ENCODE measurements at places on chromosomes 13 and 19.

DNA sequence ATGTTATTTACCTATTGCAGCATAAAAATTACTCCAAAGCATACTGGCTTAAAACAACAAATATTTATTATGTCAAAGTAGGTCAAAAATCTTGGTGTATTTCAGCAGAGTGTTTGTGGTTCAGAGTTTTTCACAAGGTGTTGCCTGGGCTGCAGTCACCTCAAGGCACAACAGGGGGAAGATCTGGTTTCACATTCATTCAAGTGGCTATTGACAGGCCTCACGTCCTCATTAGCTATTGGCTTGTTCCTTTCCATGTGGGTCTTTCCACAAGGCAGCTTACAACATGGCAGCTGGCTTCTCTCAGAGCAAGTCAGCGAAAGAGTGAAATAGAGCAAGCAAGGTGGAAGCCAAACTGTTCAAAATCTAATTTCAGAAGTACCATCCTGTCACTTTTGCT is 602.9 kb downstream of the OLFM4 start:
- no peak for DNase-seq

- no peak for DNase-seq
Observed at GRCh38 chr13:101594936-101595335, 142.5 kb downstream of the ITGBL1 start.

DNA sequence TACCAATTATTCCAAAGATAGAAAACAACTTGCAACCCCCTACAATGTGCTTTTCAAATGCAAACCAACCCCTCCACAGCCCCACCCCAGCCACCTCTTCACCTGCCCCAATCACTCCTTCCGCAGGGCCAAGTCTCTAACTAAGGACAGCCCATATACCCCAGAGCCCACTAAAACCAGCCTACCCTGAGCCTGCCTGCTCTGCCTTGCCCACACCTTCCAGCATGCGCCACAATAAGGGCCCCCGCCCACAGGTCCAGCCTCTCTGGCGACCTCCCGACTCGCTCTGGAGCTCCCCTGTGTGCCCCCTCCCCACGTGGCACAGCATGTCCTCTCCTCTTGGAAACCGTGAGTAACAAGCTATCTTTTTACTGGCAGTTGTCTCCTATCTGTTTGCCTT is 42.8 kb upstream of the MEDAG start:
- DNase-seq: no peak

- DNase-seq: no peak
Observed at GRCh38 chr13:43872181-43872580, 7.4 kb downstream of the CCDC122 start.

GRCh38 chr13:57666131-57666953 is 34.8 kb downstream of the PCDH17 start:
- no peak for DNase-seq

GRCh38 chr19:19587771-19588170 is 30.7 kb downstream of the PBX4 start:
- no peak for DNase-seq

- no peak for DNase-seq
Observed at GRCh38 chr19:35889370-35890112, 10.8 kb downstream of the NFKBID start.

DNA sequence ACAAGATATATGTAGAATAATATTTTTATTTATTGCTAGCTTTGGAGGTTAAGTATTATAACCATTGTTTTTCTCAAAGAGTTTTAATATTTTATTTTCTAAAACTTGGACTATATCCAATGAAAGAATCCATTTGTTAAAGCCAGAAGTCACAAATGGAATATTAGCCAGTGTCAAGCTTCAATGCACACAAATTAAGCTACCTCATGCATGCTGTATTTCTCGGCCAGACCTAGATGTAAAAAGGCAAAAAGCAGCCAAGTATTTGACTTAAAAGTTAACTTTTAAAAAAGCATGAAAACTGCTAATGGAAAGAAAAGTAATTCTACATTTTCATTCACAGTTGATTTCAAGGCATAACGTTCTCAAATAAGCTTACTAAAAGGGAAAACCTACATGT is 160.0 kb upstream of the ATXN8OS start:
- DNase-seq: no peak

DNA sequence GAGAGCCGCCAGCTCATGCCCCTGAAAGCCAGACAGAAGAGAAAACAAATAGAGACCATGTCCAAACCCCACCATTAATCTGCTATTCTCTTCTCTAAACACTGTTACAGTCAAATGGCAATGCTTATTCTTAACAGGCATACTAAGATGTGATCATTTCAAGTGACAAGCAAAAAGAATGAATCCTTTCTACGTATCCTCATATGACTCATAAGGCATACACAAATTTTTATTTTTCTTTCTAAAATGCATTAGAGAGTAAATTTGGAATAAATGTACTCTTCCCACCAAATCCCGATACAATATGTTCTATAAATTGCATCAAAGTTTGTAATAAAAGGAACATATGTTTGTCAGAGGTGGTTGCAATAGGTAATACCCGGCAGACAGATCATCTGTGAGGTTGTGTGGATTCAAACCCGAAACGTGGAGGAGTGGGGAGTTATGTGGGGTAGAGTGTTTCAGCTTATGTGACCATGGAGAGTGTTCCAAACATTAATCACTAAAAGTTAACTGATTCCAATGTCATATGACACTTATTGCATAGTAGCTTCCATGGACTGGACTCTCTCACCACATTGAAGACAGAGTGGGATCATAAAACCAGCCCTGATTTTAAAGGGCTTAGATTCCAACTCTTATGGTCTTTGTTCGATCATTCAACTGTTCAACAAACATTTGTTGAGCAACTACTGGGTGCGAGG is 213.1 kb downstream of the DCLK1 start:
- no peak for DNase-seq

GRCh38 chr13:85651440-85651839 is 147.8 kb downstream of the SLITRK6 start:
- DNase-seq: no peak

GRCh38 chr13:31119966-31120700 is 41.6 kb downstream of the HSPH1 start:
- no peak for DNase-seq

DNA sequence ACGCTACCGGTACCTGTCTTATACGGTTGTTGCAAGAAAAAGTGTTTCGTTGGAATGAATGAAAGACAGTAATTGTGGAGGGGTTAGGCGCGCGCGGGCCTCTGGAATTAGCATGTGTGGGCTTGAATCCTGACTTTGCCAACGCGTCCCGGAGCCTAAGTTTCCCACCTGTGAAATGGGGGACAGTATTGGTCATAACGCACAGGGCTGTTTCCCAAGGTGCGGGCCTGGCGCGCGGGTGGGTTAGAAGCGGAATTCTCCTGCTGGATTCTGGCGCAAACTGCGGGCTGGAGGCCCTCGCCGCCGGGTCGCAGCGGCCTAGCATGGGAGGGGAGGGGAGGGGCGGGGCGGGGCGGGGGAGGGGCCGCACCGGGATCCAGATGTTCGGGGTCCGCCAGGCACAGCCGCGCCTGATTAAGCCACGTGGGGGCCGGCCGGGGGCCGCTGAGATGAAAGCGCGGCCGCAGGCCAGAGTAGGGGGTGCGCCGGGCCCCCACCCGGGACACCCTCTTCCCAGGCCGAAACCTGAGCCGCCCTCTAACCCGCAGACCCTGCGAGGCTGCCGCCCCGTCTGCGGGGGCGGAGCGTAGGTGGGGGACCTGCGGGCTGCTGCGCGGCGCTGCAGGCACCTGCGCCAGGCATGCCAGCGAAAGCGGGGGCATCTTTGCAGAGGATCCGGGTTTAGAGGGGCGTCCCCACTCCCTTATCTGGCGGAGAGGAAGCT is 1.2 kb upstream of the TMEM59L start:
- no peak for DNase-seq

DNA sequence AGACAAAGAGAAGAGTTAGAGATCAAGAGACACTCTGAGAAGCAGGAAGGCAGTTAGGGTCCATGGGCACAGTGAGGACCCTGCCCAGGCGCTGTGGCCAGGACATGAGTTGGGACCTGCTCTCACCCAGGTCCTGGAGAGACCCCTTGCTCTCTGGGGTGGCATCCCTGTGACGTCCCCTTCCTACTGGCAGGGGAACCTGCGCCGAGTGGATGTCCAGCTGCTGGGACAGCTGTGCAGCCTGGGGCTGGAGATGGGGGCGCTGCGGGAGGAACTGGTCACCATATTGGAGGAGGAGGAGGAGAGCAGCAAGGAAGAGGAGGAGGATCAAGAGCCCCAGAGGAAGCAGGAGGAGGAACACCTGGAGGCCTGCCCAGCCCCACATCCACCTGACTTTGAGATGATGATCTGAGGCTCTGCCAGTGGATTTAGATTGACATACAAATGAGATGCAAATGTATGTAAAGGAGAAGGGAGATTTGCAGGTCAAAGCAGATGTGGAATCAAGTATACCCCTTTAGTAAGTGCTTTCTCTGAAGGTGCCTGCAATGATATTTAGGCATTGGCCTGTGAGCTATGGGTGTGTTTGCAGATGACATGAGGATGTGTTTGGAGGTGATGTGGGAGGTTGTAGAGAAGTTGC is 978 bp downstream of the ERICH4 start:
- DNase-seq: no peak

GRCh38 chr13:64680739-64681138 is 2549.4 kb downstream of the PCDH9 start:
- no peak for DNase-seq

- no peak for DNase-seq
Observed at GRCh38 chr19:50053119-50053518, 27.3 kb downstream of the ZNF473 start.

DNA sequence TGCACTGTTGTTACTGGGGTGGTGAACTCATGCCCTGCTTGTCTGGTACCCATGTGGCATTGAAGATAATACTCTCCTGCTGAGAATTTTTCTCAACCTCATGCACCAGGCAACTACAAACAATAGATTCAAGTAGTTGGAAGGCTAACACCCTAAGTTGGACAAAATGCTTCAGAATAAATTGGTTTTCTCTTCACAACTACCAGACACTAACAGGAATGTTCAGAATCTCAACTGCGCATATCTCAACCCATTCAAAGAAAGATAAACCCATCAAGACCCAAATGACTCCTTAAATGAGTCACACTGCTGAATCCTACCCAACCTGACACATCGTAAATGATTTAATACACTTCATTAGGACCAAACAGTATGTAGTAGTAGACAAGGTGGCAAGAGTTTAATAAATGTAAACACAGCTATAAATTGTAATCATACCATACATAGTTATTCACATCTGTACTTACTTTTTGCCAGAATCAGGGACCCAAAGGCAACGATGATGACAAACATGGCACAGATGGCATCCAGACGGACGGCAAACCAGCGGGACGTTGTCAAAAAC is 227.4 kb downstream of the ABCC4 start:
- DNase-seq: no peak

GRCh38 chr19:18227781-18228271 is 1.6 kb upstream of the PDE4C start:
- DNase-seq: no peak

DNA sequence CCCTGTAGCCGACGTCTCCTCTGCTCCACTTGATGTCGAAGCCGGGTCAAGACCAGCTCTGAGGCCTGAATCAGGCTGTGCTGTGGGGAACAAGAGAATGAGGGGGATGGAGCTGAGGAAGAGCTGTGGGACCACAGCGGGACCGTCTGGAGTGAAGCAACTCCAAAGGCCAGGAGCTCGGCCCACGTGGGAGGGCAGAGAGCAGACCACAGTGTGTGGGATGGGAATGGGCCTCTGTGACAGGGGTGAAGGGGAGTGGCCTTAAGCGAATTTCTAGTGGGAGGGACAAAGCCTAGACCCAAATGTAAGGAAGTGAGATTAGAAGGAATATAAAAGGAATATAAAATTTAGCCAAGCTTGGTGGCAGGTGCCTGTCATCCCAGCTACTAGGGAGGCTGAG is 3.8 kb upstream of the SLC8A2 start:
- DNase-seq: no peak

DNA sequence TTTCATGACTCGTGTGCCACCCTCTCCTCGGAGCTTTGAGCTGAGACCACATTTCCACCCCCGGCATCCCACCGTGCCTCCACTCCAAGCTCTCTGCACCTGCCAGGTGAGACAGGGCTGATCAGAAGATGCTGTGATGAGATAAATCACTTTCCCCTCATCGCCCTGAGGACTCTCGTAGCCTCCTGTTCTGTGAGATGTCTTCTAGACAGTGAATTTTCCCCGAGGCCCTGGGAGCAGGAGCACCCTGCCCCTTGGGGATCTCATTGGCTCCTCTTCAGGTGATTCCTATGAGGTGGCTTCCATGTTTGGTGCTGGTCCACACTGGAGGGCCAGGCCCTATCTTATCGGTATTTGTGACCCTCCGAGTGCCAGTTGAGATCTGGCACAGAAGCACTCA is 154.0 kb upstream of the TSHZ3 start:
- no peak for DNase-seq

GRCh38 chr19:47274891-47275761 is 441 bp downstream of the INAFM1 start:
- no peak for DNase-seq

- DNase-seq: no peak
Observed at GRCh38 chr19:49953416-49953815, 7.6 kb downstream of the SIGLEC11 start.

- DNase-seq: no peak
Observed at GRCh38 chr13:111629016-111629415, 308.6 kb downstream of the TEX29 start.

- DNase-seq: no peak
Observed at GRCh38 chr13:105363261-105364190, 1171.9 kb downstream of the EFNB2 start.

GRCh38 chr19:57620673-57621348 is 6.8 kb downstream of the ZNF134 start:
- no peak for DNase-seq

GRCh38 chr13:38421590-38422560 is 72.2 kb downstream of the UFM1 start:
- no peak for DNase-seq

- DNase-seq: no peak
Observed at GRCh38 chr13:28531077-28531844, 36.3 kb upstream of the FLT1 start.
